ENCODE measurements at places on chromosomes 6 and 20. TPM values are rescaled to one million over a fixed set of nuclear protein-coding genes. Genes with fewer than 3 reads are reported as not detected.

DNA sequence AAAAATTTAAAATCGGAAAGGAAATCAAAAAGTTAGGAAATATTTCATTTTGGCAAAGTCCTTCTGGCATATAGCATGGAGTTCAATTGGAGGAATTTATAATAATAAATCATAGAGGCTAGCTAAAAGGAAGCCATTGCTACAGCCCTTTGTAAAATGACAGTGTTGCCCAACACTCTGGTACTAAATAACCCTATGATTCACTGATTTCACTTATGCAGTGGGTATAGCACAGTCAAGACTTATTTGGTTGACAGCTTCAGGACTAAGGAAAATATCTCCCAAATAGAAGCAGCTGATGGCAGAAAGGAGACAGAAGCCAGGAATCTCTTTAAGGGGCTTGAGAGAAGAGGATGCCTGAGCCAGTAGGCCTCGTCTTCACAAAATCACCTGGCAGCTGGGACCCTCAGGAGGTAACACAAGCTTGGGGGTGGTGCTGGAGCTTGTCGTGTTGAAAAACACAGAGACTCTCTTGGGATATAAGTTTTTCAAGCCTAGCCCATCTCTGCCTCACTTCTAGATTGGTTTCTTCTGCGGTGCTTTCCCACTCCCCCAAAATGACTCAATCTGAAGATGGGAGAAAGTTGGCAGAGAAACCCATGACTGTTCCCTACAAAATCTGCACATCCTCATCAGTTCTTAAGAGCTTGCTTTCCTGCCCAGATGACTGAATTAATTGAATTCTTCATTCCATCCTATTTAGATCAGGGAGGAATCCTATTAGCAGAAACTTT is 38.4 kb upstream of the EYA4 start:
- no peak overlapping the region for H3K27ac ChIP-seq
- no peaks in the 10 kb centered on the region for H3K4me1 ChIP-seq
- H3K4me3 ChIP-seq = no peak overlapping the region
- H3K27me3 ChIP-seq = no peaks in the 10 kb centered on the region

GRCh38 chr6:89723046-89723445 is 84.5 kb upstream of the LYRM2 start:
- peaks cover 97% of the 10 kb centered on the region for H3K36me3 ChIP-seq
- H3K4me1 ChIP-seq = no peaks in the 10 kb centered on the region
- no peak overlapping the region for H3K4me3 ChIP-seq

DNA sequence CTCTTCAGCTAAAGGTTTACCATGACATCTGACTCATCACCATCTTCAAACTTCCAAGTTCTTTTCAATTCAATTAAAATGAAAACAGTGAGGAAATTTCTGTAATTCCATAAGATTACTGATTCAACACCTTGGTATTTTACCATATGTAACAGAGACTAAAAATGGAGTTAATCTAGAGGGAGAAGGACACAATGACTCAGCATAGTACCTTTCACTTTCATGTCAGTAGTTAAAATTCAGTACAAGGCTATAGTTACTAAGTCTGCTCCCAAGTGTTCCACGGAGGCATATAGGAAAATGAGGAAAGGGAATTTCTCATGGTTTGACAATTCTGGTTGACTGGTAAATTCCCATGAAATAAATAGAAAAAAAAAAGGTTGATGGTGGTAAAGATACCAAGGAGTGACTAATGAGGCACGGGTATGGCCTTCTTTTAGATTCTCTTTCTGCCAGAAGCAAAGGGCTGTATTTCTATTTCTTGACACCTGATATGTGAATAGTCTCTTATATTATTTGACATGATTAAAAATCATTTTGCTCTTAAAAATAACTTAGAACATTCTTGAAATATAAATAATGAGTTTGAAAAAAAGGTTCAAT is 526.7 kb upstream of the ADGRB3 start:
- no peak for DNase-seq
- no peaks in the 10 kb centered on the region for H3K36me3 ChIP-seq
- no peaks in the 10 kb centered on the region for H3K27me3 ChIP-seq
- no peaks in the 10 kb centered on the region for H3K4me1 ChIP-seq

GRCh38 chr20:59703046-59703445 is 98.7 kb downstream of the PHACTR3 start:
- H3K4me3 ChIP-seq = no peak overlapping the region
- DNase-seq = no peak
- no peaks in the 10 kb centered on the region for H3K36me3 ChIP-seq

DNA sequence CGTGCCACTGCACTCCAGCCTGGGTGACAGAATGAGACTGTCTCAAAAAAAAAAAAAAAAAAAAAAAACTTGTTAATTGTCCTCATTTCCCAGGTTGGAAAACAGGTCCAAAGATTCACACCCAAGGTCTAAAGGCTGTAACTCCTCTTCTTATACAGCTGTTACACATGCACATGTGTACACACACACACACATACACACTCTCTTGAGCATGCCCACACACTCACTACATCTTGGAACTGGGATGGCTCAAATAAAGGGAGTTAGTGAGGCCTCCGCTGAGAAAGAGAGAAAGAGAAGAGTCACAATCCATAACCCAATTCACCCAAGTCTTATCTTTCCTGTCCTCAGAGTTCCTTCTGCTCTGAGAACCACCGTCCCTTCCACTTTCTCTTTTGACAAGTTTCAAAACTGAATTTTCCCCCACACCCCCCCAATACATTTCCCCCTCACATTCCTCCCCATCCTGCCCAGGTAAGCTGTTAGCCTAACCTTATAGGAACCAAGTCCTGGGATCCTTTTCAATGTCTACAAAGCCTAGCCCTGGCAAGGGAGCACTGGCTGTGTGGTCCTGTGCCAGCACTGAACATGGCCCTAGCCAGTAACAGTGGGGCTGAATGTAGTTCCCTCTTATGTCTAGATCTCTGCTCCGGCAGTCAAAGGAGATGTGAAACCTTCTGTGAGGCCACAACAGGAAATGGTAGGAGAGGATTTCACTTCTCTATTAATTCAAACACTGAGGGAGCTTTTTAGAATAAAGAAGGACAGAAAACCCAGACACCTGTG is 3.2 kb upstream of the HLA-DMB start:
- H3K27ac ChIP-seq = no peak overlapping the region
- no peaks in the 10 kb centered on the region for H3K27me3 ChIP-seq
- H3K4me3 ChIP-seq = no peak overlapping the region
- no peaks in the 10 kb centered on the region for H3K36me3 ChIP-seq

- no peak for DNase-seq
- H3K27ac ChIP-seq = no peak overlapping the region
- no peaks in the 10 kb centered on the region for H3K27me3 ChIP-seq
- H3K4me1 ChIP-seq = no peaks in the 10 kb centered on the region
These were observed 44.2 kb upstream of the TMEM217 start for GRCh38 chr6:37302086-37302686.

DNA sequence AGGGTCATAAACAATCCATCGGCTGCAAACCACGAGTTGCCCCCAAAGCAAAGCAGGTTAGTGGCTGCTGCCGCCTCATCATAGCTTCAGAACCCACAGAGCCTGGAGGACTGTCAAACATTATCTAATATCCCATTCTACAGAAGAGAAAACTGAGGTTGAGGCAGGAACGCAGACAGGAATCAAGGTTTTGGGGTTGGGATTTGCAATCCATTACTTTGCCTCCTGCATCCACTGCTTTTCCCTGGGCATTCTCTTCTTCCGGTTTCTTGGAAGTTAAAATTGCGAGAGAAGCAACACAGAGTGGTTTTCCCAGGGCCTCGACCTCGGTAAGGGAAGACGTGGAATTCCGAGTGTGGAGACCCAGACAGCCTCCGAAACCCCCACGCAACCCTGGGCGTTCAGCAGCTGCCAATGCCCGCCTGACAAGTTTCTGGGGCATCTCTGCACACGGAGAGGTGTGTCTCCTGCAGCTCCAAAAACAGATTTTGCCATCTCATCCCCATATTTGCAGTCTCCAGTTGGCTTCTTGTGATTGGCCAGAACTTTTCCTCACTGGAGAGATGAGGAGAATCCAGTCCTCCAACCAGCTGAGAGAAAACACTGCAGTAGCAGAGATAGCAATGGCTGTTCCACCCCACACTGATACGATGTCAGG is 45.5 kb upstream of the SNAP25 start:
- H3K4me1 ChIP-seq = peaks cover 12% of the 10 kb centered on the region
- H3K36me3 ChIP-seq = no peaks in the 10 kb centered on the region
- no peak for DNase-seq
- no peak overlapping the region for H3K27ac ChIP-seq
- H3K27me3 ChIP-seq = peaks cover 21% of the 10 kb centered on the region

DNA sequence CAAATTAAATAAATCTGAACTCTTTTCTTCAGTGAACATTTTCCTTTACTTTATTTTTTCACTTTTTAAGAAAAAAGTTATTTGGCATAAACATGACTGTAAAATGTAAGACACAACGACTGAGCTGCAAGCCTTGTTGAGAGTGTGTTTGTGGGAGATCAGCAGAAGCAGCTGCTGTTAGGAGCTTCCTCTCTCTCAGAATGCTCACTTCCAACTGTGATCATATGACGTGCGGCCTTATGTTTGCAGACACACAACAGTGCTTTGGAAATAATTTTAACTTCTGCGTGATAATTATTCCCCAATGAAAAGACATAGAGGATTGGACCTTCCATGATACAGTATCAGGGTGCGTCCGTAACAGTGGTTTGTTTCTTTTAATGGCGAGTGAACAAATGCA is 104.0 kb downstream of the ARHGAP18 start:
- peaks cover 19% of the 10 kb centered on the region for H3K4me1 ChIP-seq
- H3K4me3 ChIP-seq = no peak overlapping the region
- DNase-seq = no peak
- H3K36me3 ChIP-seq = no peaks in the 10 kb centered on the region
- H3K27ac ChIP-seq = no peak overlapping the region

DNA sequence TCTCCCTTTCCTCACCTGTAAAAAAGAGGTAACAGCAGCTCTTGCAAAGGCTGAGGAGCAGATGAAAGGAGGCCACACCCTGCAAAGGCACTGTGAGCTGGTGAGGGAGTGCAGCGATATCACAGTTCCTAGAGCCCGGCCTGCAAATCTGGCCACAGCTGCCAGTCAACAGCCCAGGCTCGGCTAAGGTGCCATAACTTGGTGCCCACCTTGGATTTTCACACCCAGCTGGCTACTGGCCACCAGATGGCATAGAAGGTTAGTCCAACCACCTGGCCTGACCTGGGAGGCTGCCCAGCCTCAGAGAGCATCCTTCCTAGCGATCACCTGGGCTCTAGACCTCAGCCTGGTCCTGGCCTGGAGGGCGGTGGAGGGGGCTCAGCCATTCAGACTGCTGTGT is 46.8 kb downstream of the KCNB1 start:
- H3K27ac ChIP-seq = no peak overlapping the region
- H3K36me3 ChIP-seq = no peaks in the 10 kb centered on the region
- no peak overlapping the region for H3K4me3 ChIP-seq
- no peak for DNase-seq
- no peaks in the 10 kb centered on the region for H3K4me1 ChIP-seq

GRCh38 chr6:99216959-99217358 is 132.5 kb downstream of the FAXC start:
- H3K4me3 ChIP-seq = no peak overlapping the region
- no peaks in the 10 kb centered on the region for H3K27me3 ChIP-seq
- no peaks in the 10 kb centered on the region for H3K36me3 ChIP-seq
- peaks cover 11% of the 10 kb centered on the region for H3K4me1 ChIP-seq
- peak; percentile 57 for DNase-seq

GRCh38 chr6:39958947-39959346 is 24.7 kb upstream of the MOCS1 start:
- H3K4me3 ChIP-seq = no peak overlapping the region
- no peaks in the 10 kb centered on the region for H3K4me1 ChIP-seq
- no peak for DNase-seq
- no peaks in the 10 kb centered on the region for H3K27me3 ChIP-seq
- H3K27ac ChIP-seq = no peak overlapping the region
- no peaks in the 10 kb centered on the region for H3K36me3 ChIP-seq

GRCh38 chr6:13290335-13290734 is 38.0 kb downstream of the TBC1D7 start:
- no peak for DNase-seq
- no peak overlapping the region for H3K27ac ChIP-seq
- peaks cover 12% of the 10 kb centered on the region for H3K36me3 ChIP-seq
- H3K4me1 ChIP-seq = no peaks in the 10 kb centered on the region
- no peak overlapping the region for H3K4me3 ChIP-seq
- H3K27me3 ChIP-seq = no peaks in the 10 kb centered on the region

DNA sequence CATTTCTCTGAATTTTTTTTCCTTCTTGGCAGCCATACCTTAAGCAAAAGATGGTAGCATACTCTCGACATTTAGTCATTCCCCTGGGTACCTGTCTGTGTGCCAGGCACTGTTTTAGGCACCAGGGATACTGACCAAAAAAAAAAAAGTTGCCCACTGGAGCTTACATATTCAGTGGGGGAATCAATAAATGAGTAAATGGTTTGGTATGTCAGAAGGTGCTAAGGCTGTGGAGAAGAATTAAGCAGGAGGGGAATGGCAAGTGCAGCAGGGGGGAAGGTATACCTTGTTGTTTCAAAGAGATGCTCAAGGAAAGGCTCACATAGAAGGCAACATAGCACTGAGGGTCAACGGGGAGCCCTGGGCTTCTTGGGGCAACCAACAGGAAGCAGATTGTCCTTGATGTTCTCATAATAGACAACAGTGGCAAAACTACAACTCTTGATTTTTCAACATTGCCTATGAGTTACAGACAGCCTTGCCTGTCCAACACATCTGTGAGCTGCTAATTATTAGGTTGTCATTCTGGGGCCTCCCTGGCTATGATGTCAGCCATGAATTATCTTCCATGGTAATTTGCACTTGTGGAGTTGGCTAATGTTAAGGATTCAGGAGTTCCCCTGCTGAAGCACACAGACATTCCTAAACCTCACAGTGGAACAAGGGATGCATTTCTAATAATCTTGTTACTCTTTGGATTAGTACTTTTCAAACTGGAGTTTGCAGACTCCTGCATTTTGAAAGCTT is 19.6 kb downstream of the NT5E start:
- H3K27me3 ChIP-seq = no peaks in the 10 kb centered on the region
- no peaks in the 10 kb centered on the region for H3K4me1 ChIP-seq
- DNase-seq = no peak
- H3K27ac ChIP-seq = no peak overlapping the region
- H3K36me3 ChIP-seq = no peaks in the 10 kb centered on the region
- no peak overlapping the region for H3K4me3 ChIP-seq

- no peak overlapping the region for H3K4me3 ChIP-seq
- H3K27ac ChIP-seq = no peak overlapping the region
- DNase-seq = no peak
- H3K4me1 ChIP-seq = peaks cover 5% of the 10 kb centered on the region
These were observed 164.8 kb downstream of the FAXC start for GRCh38 chr6:99184696-99185095.

DNA sequence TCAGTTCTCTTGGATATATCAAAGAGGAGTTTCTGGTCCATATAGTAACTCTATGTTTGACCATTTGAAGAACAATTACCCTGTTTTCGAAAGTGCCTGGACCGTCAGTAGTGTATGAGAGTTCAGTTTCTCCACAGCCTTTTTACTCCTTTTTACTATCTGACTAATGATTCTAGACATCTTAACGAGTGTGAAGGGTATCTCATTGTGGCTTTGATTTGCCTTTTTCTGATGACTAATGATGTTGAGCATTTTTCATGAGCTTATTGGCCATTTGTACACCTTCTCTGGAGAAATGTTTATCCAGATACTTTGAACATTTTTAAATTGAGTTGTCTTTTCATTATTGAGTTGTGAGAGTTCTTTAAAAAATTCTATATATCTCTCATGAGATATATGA is 114.9 kb upstream of the ATXN1 start:
- H3K4me1 ChIP-seq = no peaks in the 10 kb centered on the region
- no peak overlapping the region for H3K27ac ChIP-seq
- no peaks in the 10 kb centered on the region for H3K36me3 ChIP-seq

The PRELID3B gene
- total RNA-seq = 43.6 TPM

The EFCAB8 gene
- total RNA-seq = not detected

The MEI4 gene
- total RNA-seq = 0.63 TPM

The PRKN gene
- total RNA-seq = 0.39 TPM

The SSTR4 gene
- not detected for total RNA-seq

The TBP gene
- 30.3 TPM for total RNA-seq

The TNFAIP3 gene
- total RNA-seq = 4.4 TPM
